ENCODE measurements at places on chromosomes 5 and 9. TPM values are rescaled to one million over a fixed set of nuclear protein-coding genes. Genes with fewer than 3 reads are reported as not detected.

DNA sequence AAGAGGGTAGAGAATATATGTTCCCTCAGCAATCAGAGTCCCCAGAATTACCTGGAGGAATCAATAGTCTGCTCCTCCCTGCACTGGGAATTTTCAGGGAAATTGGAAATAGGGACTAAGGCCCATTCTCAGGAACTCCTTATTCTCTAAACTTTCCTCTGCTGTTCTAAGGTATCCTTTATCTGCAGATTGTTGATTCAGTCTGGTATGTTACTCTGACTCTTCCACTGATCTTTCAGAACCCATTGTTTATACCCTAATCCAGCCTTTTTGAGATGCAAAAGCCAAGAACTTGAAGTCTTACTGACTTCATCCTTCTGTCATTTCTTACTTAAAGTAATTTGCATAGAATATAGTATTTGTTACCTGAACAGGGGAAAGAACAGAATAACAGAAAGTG lies 143.5 kb upstream of the PPP1R2B start:
- H3K4me1 ChIP-seq: no peaks in the 10 kb centered on the region
- H3K27me3 ChIP-seq: no peaks in the 10 kb centered on the region
- H3K27ac ChIP-seq: no peak overlapping the region

DNA sequence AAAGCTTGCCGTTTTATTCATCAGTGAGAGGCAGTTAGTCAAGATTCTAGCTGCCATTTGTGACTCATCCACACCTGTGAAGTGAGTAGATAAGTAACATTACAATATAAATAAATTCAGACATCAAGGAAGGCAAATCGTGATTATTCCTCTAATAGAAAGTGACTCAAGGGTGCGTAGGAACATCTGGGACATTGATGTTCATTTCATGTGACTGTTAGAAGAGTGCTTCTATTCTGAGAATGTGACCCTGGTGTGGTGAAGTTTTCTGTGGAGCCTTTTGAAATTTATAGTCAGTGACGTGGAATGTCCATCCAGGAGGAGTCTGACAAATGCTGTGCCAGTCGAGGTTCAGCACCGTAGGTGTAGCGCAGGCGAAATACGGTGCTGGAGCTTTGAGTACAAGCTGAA lies 48.4 kb upstream of the FAM240B start:
- H3K27ac ChIP-seq: no peak overlapping the region
- no peak overlapping the region for H3K4me3 ChIP-seq
- H3K27me3 ChIP-seq: no peaks in the 10 kb centered on the region
- no peak for DNase-seq
- H3K4me1 ChIP-seq: no peaks in the 10 kb centered on the region

The LOX gene
- total RNA-seq: 51.9 TPM

The NUTM2G gene
- not detected for total RNA-seq

The PCDHB11 gene
- 4.3 TPM for total RNA-seq

All from muscle of leg (tissue), 16 donors.